ENCODE measurements at places on chromosomes 12 and 14.

DNA sequence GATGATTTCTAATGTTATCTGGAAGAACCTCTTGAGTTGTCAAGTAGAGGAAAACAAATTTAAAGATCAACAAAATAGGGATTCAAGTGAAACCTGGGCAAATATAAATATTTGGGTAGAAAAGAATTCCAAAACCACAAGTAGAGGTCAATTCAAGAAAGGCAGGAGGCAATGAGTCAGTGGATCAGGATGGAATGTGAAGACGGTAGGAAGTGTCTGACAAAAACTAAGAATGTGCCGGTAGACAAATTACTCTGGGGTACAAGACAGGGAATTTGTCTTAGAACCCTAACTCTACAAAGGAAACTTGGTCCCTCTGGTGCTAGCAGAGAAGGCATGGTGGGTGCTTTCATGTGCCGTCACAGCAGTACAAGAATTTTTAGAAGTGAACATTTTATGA is 13.6 kb downstream of the ABCD2 start:
- no peak for DNase-seq

GRCh38 chr14:72796935-72797334 is 97.0 kb downstream of the DPF3 start:
- DNase-seq: no peak

- DNase-seq: no peak
These were observed 610.7 kb downstream of the VRK1 start for GRCh38 chr14:97407701-97408407.

- no peak for DNase-seq
These were observed 910.7 kb upstream of the MDGA2 start for GRCh38 chr14:48586099-48586498.

DNA sequence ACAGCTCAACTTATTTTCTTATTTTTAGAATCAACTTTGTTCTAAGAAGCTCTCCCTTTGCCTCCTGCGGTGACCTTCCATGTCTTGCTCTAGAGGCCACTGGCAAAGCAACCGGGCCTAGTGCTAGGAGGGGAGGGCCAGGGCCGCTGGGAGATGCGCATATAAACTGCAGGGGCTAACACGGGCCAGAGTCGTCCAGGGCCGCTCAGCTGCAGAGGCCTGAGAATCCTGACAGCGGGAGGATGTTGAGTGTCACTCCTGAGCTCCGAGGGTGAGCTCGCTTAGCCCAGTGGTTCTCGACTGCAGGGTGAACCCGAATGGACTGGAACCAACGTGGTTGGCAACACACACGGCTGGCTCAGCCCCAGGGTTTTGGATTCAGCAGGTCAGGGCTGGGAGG is 6.5 kb upstream of the PIWIL1 start:
- no peak for DNase-seq

DNA sequence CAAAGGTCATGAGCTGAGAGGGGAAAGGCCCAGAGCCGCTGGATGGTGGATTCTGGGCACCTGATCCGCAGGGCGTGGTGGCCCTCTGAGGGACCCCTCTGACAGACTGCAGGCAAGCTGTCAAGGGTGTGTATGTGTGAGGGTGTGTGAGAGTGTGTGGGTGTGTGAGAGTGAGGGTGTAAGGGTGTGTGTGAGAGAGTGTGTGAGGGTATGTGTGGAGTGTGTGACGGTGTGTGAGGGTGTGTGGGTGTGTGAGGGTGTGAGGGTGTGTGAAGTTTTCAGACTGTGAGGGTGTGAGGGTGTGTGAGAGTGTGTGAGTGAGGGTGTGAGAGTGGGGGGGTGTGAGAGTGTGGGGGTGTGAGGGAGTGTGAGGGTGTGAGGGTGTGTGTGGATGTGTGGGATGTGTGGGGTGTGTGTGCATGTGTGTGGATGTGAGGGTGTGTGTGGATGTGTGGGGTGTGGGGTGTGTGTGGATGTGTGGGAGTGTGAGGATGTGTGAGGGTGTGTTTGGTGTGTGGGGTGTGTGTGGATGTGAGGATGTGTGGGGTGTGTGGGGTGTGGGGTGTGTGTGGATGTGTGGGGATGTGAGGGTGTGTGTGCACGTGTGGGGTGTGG is 156.7 kb downstream of the TMEM121 start:
- DNase-seq: no peak

DNA sequence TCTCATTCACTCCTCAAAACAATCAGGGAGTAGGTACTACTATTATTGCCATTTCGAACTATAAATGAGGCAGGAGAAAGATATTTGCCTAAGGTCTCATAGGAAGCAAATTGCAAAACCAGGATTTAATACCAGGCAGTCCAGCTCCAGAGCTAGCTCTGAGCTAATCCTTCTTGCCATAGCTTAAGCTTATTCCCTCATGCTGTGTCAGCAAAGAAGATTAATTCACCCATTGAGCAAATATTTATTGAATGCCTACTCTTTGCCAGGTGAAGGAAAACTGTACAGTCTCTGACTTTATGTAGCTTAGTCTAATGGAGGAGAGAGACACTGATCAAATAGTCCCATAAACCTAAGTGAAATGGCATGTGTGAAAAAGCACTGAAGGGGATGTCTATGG is 19.5 kb downstream of the KCNA5 start:
- no peak for DNase-seq

- DNase-seq: no peak
These were observed 838.3 kb upstream of the NOVA1 start for GRCh38 chr14:27435923-27436670.

GRCh38 chr12:8913702-8914032 is 642 bp upstream of the PHC1 start:
- DNase-seq: no peak
